ENCODE measurements at places on chromosomes 3 and 15. TPM values are rescaled to one million over a fixed set of nuclear protein-coding genes. Genes with fewer than 3 reads are reported as not detected.

DNA sequence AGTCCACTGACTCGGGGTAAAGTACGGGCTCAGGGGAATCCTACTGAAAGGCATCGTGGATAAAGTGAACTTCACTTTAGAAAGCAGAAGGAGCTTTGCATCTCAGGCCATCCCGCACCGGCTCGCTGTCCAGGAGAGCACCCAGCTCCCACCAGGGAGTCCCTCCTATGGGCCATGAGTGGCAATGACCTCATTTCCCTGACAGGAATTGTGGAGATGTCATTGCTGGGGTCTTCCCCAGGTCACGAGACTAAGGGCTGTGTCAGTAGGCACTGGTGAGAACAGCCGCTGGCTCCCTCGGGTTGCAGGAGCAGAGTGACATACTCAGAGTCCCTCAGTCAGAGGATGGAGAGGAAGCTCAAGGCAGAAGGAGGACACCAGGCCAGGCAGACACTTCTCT lies 97.3 kb downstream of the XXYLT1 start:
- no peak for DNase-seq

- no peak for DNase-seq
These were observed 154.4 kb downstream of the OXSM start for GRCh38 chr3:25944329-25944728.

Gene ERC2
- polyA plus RNA-seq = 32.6 TPM

- no peak for DNase-seq
These were observed 49.4 kb downstream of the NKIRAS1 start for GRCh38 chr3:23867400-23867799.

GRCh38 chr3:172467170-172467824 lies 19.0 kb upstream of the GHSR start:
- no peak for DNase-seq

DNA sequence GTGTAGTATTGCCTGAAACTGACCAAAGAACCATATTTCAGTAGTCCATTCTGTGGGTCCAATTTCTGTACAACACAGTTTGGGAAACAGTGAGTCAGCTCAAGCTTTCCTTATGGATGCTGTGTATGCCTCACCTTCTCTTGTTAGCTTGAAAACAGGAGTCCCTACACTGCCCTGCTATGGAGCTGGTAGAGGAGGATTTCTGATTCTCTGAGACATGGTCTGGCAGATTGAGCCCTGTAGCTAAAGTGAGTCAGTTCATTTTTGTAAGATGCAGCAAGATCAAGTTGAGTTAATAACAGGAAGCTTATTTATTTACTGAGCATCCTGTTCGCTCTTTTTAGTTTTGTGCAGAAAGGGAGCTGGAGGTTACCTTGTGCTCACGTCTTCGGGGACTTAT lies 424.1 kb upstream of the RBMS3 start:
- no peak for DNase-seq

DNA sequence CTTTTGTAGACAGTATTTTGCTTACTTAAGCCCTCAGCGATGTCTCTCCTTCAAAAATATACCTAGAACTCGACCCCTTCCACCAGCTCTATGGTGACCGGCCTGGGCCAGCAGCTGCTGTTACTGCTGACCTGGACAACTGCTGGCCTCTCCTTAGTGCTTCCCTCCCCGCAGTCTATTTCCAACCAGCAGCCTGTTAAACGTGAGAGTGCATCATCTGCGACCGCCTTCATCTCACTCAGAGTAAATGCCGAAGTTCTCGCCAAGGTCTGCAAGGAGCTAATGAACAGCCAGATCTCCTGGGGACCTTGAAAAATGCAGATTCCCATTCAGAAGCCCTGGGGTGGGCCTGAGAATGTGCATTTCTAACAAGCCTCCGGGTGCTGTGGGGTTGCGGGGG lies 86.7 kb downstream of the RPLP1 start:
- no peak for DNase-seq

DNA sequence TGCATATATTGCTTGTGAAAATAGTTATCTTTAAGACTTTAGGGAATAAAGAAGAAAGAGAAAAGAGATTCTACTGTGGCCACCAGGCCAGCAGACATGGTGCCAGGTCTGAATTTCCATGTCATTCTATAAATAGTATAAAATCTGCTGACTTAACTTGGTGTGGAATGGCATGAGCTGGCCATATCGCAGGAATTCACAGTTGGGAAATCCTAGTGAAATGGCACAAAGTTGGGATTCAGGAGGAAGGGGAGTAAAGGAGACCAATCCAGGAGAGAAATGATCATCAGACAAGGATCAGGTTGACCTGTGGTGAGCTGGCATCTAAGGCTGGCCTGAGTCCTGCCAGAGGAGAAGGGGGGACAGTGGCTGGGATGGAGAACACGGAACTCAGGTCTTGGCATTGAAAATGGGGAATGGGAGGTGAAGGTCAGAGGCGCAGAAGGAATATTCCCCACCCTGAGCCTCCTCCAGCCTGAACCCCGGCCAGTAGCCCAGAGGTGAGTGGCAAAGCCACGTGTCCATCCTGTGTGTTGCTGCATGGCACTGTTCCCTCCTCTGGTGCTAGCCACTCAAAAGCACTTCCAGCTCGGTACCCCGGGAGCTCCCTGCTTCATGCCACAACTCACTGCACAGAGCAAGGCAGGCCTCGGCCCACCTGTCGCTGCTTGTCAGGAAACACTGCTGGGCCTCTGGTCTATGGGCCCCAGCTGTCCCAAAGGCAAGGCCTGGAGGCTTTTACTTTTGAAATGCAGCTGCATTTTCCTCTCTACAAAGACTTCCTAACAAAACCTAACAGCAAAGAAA lies 51.4 kb downstream of the SSUH2 start:
- no peak for DNase-seq

Gene GOLGA8K
- 4.8 TPM for polyA plus RNA-seq

- no peak for DNase-seq
These were observed 32.1 kb downstream of the KY start for GRCh38 chr3:134618478-134619300.

DNA sequence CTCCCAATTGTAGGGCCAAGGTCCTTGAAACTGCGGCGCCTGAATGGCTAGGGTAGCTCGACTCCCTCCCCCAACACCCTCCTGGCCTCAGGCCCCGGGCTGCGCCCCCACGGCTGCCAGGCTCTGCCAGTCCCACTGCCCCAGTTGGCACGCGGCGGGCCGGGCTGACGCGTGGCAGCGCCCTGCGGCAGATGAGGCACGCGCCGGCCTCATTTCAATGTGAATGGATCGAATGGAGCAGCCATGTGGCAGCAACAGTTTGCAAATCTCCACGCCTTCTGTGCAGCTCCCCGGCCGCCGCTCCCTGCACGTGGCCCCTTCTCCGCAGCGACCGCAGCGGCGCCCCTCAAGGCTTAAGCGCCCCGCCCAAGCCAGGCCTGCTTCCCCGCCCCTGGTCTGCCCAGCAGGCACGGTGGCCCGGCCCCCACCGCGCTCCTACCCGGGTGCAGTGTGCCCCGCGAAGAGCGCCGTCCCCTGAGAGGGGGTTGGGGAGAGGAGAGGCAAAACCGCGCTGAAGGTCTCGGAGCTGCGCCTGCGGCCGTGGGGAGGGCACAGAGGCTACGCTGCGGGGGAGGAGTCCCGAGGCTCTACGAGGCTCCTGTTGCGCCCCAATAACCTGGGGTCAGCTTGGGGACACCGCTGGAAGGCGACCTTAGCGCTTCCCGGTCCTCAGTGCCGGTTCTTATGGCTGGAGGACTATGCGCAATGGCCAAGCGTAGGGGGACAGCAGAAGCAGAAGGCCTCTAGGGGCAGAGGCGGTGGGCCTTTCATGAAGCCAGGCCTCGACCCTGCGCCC lies 3.1 kb upstream of the DLL4 start:
- no peak for DNase-seq

DNA sequence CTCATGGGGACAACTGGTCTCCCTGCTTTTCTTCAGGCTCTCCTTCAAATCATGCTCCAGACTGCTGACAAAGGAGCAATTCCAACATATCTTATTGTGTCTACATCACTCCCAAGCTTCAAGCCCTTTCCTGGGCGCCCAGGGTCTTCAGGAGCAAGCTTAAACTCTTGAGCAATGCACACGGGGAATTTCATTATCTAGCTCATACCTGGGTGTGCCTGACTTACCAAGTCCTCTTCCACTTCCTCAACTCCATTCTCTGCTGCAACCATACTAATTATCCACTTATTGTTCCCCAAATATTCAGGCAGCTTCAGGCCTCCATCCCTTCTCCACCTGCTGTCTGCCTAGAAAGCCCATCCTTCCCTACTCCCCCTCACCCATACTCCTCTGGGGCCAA lies 50.6 kb downstream of the B3GNT5 start:
- DNase-seq = no peak

Measured in spinal cord (tissue), 10 donors.